ENCODE measurements at places on chromosomes 12 and 14. TPM values are rescaled to one million over a fixed set of nuclear protein-coding genes. Genes with fewer than 3 reads are reported as not detected.

DNA sequence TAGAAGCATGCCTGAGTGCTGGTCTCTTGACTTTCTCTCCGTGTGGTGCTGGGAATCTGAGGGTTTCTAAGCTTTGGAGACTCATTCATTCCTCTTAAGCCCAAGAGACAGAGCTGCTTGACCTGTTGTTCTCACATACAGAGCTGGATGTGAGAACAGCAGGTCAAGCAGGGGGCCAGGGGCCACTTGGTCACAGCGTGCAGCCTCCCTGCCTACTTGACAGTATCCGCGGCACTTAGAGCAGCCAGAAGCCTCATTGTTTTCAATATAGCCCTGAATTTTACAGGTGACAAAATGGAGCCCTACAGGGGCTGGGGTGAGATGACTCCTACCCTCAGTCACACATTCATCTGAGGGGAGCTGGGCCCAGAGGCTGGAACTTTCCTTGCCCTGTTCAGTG lies 88.9 kb downstream of the ESRRB start:
- DNase-seq: no peak

DNA sequence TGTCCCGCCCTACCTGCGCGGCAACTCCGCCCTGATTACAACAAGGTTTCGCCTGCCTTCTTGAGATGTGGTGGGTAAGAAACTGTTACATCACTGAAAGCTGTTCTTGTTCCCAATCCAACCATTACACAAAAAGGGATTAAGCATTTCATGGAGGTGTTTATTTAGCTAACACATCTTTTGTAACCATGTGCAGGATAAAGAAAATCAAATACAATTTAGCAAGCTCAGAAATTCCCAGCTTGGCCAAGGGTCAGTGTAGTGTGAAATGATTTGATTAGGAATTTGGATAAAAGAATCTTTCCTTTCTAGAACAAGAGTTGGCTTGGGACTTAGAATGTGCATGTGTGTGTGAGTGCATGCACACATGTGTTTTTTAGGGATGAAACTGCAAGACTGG lies 6.3 kb downstream of the FOXN4 start:
- DNase-seq: no peak

DNA sequence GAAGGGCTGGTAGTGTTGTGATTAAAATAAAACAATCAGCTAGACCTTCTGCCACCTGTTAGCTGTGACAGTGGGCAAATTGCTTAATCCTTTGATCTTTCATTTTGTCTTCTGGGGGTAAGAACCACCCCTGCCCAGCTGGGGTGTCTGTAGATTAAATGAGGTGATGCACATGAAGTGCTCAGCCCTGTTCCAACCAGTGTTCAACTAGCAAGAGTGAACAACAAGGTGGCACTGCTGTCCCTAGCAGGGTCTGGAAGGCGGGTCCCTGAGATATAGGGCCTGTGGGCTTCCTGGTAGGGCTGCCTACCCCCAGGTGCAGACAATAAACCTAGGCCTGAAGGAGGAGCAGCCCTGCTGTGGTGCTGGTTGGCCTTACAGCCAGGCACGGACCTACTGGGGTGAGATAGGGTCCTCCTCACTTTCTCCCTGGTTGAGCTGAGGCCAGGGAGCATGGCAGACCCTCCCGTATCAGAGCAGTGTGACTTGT lies 60.6 kb downstream of the ARL6IP4 start:
- no peak for DNase-seq

GRCh38 chr12:56894698-56895368 lies 39.4 kb downstream of the SDR9C7 start:
- no peak for DNase-seq

- no peak for DNase-seq
Measured at GRCh38 chr12:92547906-92548305, 154.9 kb upstream of the PLEKHG7 start.

DNA sequence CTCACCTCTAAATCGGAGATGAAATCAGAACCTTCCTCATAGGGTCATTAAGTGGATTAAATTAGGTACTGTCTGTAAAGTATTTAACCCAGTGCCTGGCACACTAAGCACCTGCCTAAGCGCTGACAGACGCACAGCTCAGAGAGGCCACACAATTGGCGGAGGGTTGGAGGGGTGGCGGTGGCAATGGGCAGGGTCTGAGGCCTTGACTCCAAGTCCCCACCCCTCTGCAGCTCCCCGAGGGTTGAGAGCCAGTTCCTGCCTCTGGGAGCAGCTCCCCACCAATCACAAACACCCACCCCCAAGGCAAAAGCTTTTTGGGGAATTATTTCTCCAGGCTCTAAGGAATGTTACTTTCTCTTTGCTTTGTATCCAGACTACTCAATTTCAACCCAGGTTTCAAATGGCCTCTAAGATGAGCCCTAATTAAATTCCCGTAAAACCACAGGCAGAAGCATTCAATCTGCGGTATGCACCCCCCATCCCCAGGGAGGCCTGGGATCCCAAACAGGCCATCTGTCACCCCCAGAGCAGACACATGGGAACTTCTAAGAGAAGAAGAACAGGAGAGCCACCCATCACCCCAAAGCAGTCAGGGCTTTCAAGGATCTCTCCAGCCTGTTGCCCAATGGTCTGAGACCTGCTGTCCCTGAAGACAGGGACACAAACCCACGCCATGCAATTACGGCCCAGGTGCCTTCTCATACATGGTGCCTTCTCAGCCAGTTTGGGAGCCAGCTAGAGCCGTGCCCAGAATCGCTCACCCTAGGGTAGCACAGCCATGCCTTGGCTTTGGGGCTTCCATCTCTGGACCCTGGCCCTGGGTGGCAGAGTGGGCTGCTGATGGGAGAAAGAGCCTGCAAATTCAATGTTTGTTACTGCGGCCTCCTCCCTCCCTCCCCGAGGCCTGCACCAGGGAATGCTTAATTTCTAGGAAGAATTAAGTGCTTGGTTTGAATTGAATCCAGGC lies 66.1 kb downstream of the CHGA start:
- no peak for DNase-seq

- DNase-seq: no peak
Measured at GRCh38 chr14:101131451-101131916, 228.0 kb upstream of the RTL1 start.

DNA sequence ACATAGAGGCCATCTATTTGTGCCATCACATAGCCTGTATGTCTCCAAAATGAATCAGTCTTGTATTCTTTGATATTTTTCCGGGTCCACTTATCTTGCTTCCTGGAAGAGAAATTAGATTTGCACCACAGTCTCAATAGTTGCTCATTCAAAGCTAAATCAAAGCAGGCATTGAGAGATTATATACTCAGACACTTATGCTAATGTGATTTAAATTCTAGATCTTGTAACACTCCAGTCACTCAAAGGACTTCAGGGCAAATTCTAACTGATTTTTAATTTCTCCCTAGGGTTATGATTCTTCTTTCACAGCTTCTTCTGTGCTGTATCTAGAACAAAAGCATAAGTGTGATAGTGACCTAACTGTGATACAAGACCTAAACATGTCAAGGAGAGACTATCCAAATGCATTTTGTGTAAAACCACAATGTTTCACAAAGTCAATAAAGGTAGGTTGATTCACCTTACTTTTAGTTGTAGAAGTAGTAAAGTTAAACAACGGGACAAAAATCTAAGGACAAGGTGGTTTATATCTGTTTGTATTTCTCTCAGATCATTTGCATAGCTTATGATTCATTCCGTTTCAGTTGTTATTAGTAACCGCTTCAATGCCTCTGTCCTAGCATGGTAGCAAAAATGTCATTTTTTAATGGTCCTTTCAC lies 26.8 kb downstream of the PLBD1 start:
- DNase-seq: no peak

DNA sequence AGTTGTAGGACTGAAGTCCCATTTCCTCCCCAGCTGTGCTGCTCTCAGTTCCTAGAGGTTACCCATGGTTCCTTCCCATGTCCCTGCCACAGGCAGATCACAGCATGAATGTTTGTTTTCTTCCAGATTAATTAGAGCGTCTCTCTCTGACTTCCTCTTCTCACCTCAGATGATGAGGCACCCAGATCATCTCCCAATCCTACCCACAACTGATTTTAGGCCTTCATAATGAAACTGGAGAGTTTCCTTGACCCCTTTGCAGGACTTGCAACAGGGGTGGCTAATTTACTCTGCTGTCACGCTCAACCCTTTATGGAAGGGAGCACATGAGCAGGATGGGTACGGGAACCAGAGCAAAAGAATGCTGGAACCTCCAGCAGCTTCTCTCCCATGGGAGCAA lies 32.1 kb upstream of the TXNRD1 start:
- no peak for DNase-seq

DNA sequence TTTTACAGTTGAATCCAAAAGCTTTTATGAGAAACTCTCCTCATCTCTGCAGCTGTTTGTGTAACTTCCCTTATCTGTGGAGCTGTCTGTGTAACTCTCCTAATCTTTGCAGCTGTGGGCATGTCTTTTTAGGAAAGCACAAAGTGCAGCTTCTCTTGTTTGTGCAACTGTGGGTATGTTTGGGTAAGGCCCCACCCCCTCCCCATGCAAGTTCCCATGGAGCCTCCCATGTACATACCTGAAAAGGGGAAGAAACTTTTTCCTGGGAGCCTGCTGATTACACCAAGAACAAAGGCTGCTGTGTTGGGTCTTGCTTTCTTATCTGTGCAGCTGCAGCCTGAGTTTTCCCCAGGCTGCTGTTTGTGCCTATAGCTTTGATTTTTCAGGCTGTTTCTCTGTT lies 42.7 kb upstream of the CDKN3 start:
- no peak for DNase-seq

- no peak for DNase-seq
Measured at GRCh38 chr14:78967111-78967809, 797.1 kb downstream of the NRXN3 start.

DNA sequence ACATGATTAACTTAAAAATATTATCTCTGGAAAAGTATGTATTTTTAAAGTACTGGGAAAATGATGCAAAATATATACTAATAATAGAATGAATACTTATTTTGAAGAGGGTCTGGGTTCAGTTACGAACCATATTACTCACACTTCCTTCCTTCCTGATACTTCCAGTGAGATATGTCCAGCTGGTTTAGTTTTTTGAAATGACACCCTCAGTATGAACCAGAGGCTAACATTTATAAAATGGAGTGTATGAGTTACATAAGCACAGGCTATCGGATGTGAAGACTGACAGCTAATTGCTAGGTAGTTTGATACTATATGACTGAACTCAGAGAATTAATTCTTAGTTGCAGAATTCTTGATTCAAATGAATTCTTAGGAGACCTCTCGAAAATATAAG lies 122.9 kb downstream of the OTOGL start:
- DNase-seq: no peak

GRCh38 chr12:694734-695503 lies 31.7 kb upstream of the NINJ2 start:
- no peak for DNase-seq

GRCh38 chr12:24460099-24460498 lies 488.8 kb downstream of the BCAT1 start:
- no peak for DNase-seq

DNA sequence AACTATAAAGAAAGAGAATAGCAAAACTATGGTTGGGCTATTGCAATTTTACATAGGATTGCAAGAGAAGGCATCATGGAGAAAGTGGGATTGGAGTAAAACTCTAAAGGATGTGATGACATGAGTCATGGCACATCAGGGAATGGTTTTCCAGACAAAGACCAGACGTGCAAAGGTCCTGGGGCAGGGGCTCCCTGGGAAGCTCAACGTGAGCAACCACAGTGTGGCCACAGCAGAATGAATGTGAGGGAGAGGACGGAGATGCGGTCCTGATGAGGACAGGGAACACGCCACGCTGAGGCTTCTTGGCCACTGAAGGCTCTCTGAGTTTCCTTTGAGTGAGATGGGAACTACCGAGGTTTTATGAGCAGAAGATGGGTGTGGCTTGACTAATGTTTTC lies 38.2 kb downstream of the FZD10 start:
- peak; percentile 22 for DNase-seq

DNA sequence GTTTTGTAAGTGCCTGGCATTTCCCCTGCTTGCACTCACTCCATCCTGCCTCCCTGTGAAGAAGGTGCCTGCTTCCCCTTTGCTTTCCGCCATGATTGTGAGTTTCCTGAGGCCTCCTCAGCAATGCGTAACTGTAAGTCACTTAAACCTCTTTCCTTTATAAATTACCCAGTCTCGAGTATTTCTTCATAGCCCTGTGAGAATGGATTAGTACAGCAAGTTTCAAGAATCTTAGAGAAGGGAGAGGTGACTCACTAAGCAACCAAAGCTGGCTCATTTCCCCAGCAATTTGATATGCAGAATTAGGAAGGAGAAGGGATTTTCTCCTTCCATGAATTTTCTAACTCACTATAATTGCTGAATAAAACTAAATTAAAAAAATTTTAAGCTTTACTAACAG lies 251.0 kb upstream of the FOXG1 start:
- DNase-seq: no peak

DNA sequence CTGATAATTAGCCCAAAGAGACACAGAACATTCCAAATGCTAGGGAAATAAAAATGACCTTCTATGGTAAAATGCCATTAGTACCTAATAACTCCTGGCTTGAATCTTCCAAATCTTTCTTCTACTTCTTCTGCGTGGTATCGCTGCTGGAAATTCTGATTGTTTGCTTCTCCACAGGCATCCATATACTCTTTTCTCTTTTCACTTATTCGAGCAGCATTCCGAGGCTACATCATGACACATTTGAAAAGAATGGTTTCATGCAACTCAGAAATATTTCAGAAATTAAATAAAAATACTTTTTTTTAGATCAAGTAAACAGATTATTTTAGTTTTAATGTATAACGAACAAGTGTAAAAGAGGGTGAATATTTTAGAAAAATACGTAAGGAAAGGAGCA lies 18.9 kb downstream of the ZCCHC8 start:
- no peak for DNase-seq

- no peak for DNase-seq
Measured at GRCh38 chr12:58433959-58434358, 486.3 kb downstream of the LRIG3 start.

DNA sequence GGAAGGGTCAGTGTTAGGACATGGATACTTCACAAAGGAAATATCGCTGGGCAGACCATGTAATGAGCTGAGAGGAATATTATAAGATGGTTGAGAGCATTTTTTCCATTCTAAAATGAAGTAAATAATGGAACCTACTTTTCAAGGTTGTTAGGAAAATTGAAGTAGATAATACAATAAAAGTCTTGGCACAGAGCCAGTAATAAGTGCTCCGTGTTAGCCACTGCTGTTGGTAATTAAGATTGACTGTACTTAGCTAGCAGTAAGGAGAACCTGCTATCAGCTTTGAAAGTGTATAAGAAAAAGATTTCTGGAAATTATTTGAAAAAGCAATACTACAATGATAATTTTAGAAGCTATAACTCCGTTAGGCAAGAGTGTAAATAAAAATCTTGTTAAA lies 77.6 kb downstream of the SCAF11 start:
- no peak for DNase-seq

RBMS2 gene
- total RNA-seq: 22.0 TPM

LPAR5 gene
- total RNA-seq: 0.27 TPM

RALGAPA1 gene
- 76.0 TPM for total RNA-seq

CDKN3 gene
- total RNA-seq: not detected

NKX2-1 gene
- not detected for total RNA-seq

CRY1 gene
- 20.3 TPM for total RNA-seq

GALC gene
- 11.3 TPM for total RNA-seq

GPR84 gene
- total RNA-seq: 0.54 TPM

Measured in sigmoid colon (tissue), 7 donors.